ENCODE measurements at places on chromosomes 7 and 10.

- DNase-seq = no peak
Measured at GRCh38 chr10:24428410-24428782, 219.5 kb downstream of the KIAA1217 start.

DNA sequence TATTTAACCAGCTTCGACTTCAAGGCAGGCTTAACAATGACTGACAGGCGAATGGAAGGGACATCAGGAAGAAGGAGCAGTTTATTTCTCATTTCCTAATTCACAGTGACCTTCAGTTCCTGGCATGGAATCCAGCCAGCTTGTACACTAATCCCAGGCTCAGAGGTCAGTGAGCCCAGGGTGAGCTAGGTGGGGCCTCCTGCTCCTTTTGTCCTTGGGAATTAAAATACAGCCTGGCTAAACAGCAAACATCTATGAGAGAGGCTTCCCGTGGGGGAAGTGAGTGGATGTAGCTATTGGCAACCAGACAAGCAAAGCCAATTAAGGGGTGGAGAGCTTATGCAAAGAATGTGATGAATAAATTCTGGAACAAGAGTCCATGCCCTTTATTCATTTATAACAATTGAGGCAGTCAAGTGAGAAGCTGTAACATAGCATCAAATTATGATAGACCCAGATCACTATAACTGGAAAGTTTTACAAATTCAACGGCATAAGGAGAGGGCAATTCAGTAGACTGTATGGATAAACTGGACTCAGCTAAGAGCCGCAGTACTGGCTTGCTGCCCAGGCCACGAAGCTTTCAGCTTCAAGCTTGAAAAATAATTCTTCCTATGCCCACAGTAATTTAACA lies 57.1 kb downstream of the STK17A start:
- no peak for DNase-seq

- no peak for DNase-seq
Measured at GRCh38 chr10:31847515-31847914, 81.1 kb downstream of the ARHGAP12 start.

DNA sequence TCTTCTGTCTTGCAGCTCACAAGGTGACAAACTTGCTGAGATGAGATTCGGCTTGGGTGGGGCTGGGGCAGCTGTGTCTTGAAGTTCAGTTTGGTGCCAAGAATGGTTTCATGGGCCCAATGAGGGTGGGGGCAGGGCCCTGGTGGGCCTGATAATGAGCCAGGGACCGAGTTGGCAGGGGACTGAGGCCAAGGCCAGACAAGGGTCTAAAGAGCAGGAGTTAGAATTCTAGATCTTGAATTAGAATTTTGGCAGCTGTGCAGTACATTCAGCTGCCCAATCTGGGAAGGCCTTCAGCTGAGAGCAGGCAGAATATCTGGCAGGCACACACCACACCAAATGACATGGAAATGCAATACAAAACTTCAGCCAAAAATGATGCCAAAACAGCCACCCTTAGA lies 1.5 kb upstream of the JAZF1 start:
- no peak for DNase-seq

GRCh38 chr7:98784216-98784785 lies 85.5 kb downstream of the TMEM130 start:
- no peak for DNase-seq

DNA sequence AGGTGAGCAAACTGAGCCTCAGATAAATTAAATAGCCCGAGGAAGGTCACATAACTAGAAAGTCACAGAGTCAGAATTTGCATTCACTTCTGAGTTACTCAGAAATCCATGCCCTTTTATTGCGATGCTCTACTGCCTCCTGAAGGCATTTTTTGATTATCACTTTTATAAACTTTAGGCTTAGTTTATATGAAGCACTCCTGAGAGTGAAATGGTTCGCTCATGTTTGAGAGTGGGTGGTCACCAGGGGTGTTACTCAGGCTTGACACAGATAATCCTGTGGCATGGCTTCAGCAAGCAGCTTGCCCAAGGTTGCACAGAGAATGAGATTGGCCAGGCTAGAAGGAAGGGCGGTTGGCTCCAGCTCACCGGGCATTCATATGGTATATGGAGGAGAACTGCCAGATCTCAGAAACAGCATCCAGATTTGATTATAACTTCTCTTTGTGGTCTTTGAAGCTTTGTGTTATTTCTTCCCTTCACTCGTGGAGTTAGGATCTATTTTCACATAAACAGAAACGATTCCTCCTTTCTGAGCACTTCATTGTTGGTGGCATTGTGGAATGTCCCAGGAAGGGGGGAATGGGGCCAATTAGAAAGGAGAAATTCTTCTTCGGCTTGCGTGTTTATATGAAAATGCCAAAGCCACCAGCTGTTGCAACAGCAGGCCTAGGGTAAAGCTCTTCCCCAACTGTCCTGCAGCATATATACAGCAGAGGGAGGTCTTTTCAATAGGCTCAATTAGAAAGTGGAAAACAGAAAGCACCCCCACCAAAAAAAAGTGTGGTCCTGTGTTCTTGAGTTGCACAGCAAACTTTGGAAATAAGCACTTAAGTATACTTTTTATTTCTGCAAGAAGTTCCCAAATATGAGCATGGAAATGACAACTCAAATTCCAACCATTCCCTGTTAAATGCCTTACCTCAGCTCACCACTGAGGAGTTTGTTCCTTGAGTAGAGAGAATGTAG lies 628.8 kb downstream of the SUGCT start:
- no peak for DNase-seq

DNA sequence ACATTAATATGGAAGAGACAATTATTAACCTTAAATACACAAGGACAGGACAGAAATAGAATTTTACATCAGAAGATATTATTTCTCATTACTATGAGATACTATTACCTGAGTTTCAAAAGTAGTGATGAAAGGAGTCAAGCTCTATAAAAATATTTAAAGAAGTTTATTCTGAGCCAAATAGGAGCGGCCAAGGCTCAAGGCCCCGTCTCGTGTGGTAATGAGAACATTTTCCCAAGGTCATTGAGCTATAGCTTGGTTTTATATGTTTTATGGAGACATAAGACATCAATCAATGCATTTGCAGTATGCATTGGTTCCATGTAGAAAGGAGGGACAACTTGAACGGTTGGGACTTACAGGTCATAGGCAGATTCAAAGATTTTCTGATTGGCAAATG lies 29.4 kb upstream of the ZMYND11 start:
- no peak for DNase-seq

- DNase-seq = no peak
Measured at GRCh38 chr7:54705436-54705835, 53.6 kb downstream of the SEC61G start.

GRCh38 chr7:8157296-8157695 lies 104.7 kb downstream of the ICA1 start:
- no peak for DNase-seq

GRCh38 chr10:1715821-1716220 lies 21.5 kb downstream of the ADARB2 start:
- DNase-seq = no peak

- no peak for DNase-seq
Measured at GRCh38 chr10:124524991-124525653, 63.5 kb downstream of the LHPP start.

DNA sequence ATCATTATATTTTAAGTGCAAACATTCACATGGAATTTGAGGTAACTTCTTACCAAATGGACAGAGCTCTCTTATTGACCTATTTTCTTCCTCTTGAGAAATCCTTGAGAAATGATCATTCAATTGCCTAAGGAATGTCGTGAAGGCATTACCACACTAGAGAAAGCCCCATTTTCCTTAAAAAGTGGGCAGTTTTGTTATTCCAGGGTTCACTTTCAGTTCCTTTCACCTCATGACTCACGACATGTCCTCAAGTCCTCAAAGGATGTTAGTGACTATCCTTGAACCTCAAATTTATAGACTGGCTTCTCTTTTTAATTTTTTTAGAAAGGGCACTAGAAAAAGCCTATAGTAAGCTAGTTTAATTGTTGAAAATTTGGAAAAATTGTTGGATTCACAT lies 40.4 kb upstream of the SMIM30 start:
- no peak for DNase-seq

DNA sequence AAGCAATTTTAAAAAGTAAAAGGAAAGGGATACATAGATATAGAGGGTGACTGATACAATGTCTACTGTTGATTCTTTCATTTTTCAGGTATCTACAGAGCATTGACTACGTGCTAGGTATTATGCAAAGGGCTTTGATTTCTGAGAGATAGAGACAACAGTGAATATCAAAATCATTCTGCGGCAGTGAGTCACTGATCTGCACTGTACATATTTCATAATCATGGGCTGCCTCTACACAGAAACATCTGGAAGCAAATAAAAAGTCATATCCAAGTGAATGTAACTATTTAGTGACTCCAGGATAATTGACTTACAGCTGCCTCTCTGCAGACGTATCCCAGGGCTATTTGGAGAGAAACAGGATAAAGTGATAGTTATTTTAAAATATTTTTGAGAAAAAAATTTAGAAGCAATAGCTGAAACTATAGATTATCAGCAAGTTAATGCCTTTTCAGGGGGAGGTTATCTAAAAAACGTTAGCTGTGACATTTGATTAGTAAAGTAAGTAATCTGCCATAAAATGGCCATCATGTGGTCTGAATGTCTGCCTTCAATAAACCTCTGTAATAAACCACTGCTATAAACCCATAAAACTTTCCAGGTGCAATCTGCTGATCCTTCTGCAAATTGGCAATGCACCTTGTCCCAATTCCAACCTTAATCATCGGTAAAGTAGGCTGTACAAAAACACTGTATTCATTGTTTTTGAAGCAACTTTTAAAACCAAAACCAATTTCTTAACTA lies 43.7 kb downstream of the CPXM2 start:
- no peak for DNase-seq
